Fibroblast of mammary gland (primary cell): ENCODE measurements at places on chromosomes 12 and 14.

- DNase-seq, result no peak
Measured at GRCh38 chr12:70467918-70468733, 102.0 kb downstream of the KCNMB4 start.

DNA sequence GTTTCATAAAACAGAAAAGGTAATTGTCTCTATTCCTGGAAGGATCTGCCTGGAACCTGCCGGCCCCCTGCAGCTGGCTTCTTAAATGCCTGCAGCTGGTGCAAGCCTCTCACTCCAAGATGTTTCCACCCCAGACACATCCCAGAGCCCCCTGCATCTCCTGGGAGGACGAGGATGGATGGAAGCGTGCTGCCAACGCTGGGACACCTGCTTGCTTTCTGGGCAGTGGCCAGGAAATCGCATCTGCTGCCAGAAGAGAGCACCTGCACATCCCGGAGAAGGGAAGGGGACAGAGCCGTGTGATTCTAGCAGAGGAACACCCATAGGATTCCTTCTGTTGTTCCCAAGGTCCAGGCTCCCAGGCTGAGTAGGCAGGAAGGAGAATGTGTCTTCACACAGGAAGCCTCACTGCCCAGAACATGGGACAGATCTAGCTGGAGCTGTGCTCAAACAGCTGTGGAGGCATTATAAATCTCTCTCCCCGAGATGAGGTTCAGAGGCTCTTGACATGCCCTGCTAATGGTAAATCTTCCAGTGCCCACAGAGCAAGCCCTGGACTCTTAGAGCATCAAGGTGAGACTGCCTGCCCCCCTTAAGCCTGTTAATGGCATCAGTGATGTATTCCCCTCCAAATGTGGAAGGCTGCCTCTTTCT, 138.8 kb upstream of the MAP1LC3B2 start:
- DNase-seq, result no peak

- peak; percentile 52 for DNase-seq
Measured at GRCh38 chr12:109880043-109880931, at the start of gene GLTP. Gene GLTP, minus strand, starts transcription at chr12:109880541. Its CDS starts 167 bp downstream, at chr12:109880374.

- no peak for DNase-seq
Measured at GRCh38 chr14:56274556-56274955, 156.3 kb downstream of the PELI2 start.
